Lower leg skin (tissue), 4 donors: ENCODE measurements at places on chromosomes 16 and 17. TPM values are rescaled to one million over a fixed set of nuclear protein-coding genes. Genes with fewer than 3 reads are reported as not detected.
A peak's percentile ranks its signal among the peaks of the same experiment; 100 is the strongest.

GRCh38 chr17:47700471-47701449 lies 6.8 kb downstream of the TBKBP1 start:
- no peak for DNase-seq

GRCh38 chr17:74430706-74431567 lies 951 bp upstream of the GPRC5C start:
- peak; percentile 94 for DNase-seq

DNA sequence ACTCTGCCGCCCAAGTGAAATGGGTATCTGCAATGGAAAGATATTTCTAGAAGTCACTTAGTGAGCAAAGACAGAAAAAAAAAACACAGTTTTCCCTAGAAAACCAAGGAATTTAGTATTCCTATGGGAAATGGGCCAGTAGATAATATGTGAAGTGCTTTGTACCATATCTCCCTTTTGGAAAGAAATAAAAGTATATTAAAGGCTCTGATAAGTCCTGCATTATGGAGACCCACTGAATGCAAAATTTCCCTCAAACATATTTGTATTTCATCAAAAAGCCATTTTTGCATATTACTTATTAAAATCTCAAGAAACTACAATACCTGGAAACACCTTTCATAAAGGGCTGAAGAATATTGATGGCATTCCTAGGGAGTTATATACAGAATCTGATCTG lies 51.6 kb upstream of the DYNLRB2 start:
- DNase-seq: no peak

DNA sequence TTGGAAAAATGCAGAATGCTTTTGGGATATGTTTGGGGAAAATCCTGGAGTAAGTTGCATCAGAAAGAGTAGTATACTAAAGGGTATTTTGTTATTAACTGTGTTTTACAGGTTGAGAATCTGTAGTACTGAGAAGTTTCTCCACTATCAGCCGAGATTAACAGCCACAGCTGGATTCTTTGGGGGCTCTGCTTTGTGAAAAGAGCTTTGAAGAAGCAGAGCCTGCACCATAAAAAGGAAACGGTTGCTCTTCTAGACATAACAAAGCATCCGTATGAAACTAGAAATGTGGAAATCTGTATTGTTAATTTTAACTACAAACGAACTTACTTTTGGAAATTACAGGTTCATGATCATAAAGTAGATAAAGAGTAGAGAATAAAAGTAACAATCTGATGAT lies 5.3 kb downstream of the NLK start:
- no peak for DNase-seq

DNA sequence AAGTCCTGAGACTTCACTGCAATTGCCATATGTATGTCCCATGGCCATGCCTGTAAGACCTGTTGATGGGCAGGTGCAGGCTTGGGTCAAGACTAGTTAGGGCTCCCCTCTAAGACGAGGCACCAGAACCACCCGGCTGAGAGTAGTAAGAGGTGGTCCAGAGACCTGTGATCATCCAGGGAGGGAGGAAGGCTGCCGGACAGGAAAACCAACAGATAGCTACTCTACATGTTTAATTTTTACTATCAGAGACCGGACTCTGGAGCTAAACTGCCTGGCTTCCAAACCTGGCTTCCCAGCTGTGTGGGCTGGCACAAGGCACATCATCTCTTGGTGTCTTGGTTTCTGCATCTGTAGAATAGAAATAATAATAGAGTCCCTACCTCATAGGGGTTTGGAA lies 73.0 kb downstream of the ERCC4 start:
- peak; percentile 43 for DNase-seq

GRCh38 chr17:79948945-79949655 lies 86.6 kb downstream of the TBC1D16 start:
- no peak for DNase-seq

GRCh38 chr16:4915226-4915761 lies 21.7 kb downstream of the PPL start:
- DNase-seq: no peak

DNA sequence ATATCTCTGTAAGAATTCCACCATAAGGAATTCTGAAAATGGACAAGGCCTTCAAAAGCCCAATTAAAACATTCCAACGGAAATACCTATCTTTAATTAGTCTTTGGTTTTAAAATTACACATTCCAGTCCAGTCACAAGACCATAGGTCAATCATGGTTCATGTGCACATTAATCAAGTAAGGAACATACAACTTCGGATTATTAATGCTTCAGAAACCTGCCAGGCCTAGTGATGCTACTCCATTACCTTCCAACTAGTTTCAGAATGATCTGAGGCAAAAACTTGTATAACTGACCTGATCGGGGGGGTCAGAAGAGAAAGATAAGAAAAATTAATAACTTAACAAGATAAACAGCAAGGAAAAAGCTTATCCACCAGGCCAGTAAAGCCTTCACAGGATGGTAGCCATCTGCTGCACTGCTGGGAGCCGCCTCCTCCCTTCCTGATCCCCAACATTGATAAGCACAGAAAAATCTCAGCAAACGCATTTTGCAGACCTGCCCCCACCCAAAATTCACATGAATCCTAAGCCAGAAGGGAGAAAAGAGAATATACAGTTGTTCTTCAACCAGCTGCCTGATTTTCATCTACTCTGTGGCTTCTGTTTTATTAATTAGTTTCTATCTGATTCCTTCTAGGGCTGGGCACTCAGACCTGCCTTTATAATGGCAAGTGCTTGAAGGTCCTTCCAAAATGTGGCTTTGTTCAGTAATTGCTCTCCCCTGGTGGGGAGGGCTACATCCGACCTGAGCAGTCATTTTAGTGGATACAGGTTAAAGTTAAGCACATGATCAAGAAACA lies 6.0 kb downstream of the SDR42E1 start:
- DNase-seq: no peak

DNA sequence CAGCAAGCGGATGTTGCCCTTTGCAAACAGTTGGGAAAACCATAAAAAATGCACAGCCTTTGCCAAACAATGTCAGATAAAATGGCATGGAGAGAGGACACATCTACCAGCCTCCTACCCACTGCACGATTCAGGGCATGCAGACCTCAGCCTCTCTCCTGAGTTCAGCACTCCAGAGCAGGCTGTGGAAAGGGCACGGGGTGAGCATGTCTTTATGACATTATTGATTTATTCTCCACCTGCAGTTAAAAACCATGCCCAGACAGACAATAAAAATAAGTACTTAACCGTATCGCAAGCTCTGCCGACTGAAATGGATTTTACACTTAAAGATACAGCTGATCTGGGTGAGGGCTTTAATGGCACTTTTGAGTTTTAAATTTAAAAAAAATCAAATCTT lies 127.1 kb downstream of the MAF start:
- DNase-seq: no peak

- no peak for DNase-seq
Observed at GRCh38 chr17:32786169-32786568, 90.8 kb downstream of the MYO1D start.

- DNase-seq: no peak
Observed at GRCh38 chr17:50314456-50315011, 31.4 kb upstream of the XYLT2 start.

Gene PRR35
- not detected for total RNA-seq

Gene RCVRN
- total RNA-seq: 0.06 TPM

Gene PRSS27
- 2.3 TPM for total RNA-seq

Gene KRT40
- not detected for total RNA-seq

Gene CPHXL2
- total RNA-seq: not detected

Gene GP1BA
- not detected for total RNA-seq

Gene PRM1
- not detected for total RNA-seq

Gene PTX4
- total RNA-seq: not detected
